ENCODE measurements at places on chromosomes 16 and 17.
A peak's percentile ranks its signal among the peaks of the same experiment; 100 is the strongest.

GRCh38 chr16:74455619-74456289, 34.5 kb upstream of the CLEC18B start:
- DNase-seq = no peak

DNA sequence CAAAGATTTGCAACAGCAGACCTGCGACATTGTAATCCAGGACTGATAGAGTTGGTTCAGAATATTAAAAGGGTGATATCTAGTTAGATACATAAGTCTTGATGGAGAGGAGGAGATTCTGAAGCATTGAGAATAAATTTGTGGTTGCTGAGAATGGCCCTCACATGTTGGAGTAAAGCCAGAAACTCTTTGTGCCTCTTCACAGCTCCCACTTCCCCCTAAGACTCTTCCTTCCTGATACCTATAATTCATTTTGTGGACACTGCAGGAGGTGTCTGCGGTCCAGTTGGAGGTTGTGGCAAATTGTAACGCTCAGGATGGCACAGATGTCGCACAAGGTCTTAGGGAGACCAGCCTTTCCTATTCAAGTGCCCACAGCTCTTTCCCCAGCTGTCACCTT, 17.5 kb downstream of the WWOX start:
- no peak for DNase-seq

GRCh38 chr16:28585674-28586073, 11.2 kb downstream of the SULT1A2 start:
- DNase-seq = no peak

- no peak for DNase-seq
These were observed 72.1 kb downstream of the PDPK1 start for GRCh38 chr16:2609827-2610470.

DNA sequence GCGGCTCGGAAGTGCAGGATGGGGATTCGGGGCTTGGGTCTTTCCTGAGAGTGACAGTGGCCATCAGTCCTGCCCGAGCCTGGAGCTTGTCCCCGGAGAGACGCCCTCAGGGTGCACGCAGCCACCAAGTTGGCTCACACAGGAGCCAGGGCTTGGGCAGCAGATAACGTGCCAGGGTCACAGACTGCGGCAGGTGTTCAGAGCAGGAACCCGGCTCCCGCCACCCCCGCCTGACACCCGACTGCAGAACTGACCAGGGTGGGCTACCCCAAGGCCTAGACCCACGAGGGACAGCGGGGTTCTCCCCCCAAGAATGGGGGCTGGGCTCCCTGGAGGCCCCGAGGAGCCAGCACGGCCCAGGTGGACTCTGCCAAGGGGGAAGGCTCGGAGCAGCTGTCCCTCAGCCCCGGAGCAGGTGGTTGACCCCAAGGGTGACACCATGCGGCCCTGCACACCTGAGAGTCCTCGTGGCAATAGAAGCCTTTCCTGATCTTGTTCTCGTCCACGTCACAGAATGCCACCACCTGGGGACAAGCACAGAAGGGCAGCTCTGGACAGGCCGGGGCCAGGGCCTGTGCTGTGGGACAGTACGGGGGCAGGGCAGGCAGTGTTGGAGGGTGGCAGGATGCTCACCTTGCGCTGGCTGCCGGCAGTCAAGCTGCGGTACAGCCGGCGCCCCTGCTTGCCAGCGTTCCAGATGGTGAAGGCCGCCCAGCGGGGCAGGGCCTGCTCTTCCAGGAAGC, 117.1 kb upstream of the ZNF750 start:
- DNase-seq = peak; percentile 9

DNA sequence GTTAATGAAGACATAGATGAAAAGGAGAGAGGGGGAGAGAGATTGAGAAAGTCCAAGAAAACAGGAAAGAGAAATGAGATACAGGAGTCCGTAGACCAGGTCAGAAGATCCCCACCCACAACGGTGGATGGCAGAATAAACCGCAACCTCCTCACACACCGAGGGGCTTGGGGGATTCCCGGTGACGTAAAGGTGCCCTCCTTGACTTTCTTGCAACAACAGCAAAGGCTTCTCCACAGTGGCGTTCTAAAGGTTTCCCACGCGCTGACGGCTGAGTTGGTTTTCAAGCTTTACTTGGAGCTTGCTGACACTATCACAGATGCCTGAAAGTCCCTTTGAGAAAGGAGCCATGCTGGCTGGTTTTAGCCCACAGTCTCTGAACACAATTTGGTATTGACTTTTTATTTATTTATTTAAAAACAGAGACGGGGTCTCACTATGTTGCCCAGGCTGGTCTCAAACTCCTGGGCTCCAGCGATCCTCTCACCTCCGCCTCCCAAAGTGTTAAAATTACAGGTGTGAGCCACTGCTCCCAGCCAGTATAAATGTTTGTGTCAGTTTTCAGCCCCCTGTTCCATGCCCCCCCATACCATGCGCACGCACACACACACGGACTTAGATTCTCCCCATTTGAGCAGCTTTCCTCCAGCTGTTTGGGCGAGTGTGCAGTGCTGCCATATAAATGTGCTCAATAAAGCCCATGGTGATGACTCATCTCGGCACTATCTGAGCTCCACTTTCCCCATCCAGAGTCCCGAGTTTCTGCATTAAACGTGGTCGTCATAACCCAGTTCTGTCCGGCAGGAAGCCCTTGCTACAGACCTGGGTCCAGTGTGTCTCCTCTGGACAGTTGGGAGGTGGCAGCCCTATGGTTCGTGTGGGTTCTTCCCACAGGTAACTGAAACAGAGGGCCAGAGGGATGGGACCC, 33.0 kb upstream of the SEC14L1 start:
- DNase-seq = no peak

DNA sequence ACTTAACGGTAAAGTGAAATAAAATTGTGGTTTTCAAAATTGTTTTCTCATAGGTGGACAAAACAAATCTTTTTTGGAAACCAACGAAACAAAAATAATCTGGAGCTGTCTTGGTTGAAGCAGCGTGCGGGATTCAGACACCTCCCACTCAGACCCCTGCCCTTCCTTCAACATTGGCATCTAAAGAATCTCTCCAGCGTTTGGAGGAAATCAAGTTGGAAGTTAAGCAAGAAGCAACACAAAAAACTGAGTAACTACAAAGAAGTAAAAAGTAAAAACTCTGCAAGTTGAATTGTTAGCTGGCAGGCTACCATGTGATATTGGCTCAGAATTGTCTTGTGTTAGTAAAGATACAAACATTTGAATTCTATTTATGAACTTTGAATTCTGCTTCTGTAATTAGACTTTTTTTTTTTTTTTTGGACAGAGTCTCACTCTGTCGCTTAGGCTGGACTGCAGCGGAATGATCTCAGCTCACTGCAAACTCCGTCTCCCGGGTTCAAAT, 361.0 kb upstream of the PMFBP1 start:
- no peak for DNase-seq

DNA sequence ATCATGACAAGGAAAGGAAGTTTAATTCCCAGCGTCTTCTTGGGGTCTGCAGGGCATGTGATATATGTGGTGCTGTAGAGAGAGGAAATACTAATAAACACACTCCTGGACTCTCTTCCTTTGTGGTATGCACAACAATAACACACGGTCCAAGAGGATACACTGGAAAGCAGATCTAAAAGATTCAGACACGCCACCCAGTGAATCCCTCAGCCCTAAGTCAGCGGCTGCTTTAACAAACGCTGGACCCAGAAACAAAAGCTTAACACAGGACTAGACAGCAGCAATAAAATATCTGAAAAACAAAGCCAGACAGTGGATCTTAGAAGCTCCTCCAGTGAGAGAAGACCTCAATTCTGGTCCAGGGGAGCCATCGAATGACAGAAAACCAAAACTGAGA, 13.1 kb downstream of the CFAP20 start:
- DNase-seq = no peak

GRCh38 chr16:11449716-11450115, 104.5 kb downstream of the RMI2 start:
- no peak for DNase-seq

DNA sequence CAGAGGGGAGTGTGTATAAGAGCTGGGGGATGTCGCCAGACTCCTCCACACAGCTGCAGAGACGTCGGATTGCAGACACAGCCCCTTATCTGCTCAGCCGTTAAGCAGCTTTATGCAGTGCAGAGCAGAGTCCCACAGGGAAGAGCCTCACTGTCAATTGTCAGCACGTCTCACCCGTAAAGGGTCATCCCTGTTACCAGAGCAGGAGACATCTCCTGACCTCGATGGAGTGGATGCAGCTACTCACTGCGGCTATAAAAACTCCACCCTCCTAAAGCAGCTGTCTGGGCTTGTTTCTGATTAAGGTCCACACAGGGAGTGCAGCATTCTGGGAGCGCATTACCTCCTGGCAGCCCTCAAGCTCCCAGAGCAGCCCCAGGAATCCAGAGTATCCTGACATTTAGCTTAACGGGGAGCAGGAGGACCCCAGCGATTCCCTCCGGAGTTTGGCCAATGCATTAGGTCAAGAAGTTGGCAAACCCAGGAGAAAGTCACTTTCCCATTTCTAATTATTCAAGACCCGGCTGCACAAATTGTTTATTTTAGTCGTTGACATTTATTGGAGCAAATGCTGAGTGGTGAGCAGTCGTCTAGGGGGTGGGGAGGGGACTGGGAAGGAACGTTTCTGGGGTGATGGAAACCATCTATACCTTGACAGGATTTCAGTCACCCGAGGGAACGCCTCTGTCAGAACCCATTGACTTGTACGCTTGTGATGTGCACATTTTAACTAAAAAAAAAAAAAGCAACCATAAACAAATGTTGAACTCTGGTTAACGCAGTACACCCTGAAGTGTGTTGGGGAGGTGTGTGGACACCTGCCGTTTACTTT, 100.0 kb upstream of the ZNF469 start:
- DNase-seq = no peak

DNA sequence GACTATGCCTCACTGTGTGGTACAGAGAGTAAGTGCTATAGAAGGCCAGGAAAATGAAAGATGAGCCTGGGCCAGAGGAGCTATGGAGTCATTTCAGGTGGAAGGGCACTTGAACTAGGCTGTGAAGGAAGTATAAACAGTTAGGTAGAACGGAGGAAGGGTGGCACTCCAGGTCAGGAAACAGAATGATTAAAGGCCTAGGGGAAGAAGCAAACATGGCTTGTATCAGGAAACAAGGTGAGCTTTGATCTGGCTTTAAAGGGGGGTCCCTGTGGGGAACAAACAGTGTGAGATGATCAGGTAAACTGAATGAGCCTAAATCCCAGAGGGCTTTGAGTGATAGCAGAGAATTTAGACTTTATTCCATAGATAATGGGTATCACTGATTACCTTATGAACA, 16.9 kb downstream of the MAP3K3 start:
- DNase-seq = no peak

- DNase-seq = no peak
These were observed 12.4 kb upstream of the GP2 start for GRCh38 chr16:20339744-20340143.

DNA sequence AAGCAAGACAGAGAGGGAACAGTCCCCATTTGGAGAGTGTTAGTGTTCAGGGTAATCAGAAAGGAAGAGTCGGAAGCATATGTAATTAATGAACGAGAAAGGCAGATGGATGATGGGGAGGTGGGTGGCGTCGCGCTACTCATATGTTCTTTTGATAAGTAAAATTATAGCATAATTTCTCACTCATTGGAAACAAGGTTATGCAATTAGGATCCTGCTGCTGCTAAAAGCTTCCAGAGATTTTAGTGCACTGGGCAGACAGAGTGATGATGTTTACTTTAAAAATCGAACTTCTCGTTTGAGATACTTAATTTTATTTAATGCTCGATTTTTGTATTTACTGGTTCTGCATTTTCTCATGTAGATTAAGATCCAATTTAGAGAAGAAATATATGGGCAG, 96.2 kb downstream of the PRKCA start:
- no peak for DNase-seq

Data from left ventricle myocardium inferior (tissue), 1 donor.